Stimulated activated CD8-positive, alpha-beta memory T cell treated with anti-CD3 and anti-CD28 coated beads, Interleukin-7, amount 100 ng/mL, for 4 hours (primary cell): ENCODE measurements at places on chromosomes 1 and 21.

DNA sequence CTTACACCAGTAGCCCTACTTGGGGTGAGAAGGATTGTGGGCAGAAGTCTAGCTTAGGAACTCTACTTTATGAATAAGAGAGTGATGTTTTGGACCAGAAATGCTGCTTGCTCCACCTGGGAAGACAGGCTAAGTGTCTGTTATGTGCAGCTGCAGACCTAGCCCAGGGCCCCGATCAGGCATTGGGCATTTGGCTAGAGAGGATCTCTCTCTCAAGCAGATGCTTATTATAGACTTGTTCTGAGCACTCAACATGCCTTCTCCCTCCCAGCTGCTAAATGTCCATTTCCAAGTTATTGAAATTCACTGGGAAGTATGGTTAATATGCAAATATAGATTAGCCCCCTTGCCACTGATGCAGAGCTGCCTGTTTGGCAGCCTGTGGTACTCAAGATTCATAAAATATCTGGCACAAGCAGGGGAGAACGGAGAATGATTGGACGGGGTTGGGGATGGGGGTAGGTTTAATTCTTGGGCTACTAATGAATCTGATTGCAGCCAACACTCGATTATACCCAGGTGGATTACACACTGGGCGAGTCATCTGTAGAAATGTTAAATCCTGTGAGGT is 115.9 kb downstream of the KCND3 start:
- DNase-seq, result no peak

DNA sequence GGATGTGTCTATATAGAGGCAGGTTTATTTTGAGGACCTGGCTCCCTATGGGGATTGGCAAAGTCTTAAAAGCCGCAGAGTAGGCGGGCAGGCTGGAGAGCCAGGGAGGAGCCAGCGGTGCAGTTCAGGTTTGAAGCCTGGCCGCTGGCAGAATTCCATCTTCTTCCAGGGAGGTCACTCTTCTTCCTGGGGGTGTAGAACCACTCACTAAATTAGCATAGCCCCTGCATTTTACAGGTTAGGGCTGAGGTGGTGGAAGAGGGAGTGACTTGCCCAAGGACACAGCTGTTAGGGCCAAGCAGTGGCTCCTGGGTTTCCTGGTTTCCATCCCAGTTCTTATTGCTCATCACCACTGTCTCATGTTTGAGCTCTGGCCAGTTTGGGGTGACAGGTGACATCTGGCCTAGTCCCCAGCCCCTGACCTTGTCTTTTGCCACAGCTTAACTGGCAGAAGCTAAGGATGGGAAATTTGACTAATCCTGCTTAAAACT is 1.4 kb downstream of the PINK1 start:
- no peak for DNase-seq

DNA sequence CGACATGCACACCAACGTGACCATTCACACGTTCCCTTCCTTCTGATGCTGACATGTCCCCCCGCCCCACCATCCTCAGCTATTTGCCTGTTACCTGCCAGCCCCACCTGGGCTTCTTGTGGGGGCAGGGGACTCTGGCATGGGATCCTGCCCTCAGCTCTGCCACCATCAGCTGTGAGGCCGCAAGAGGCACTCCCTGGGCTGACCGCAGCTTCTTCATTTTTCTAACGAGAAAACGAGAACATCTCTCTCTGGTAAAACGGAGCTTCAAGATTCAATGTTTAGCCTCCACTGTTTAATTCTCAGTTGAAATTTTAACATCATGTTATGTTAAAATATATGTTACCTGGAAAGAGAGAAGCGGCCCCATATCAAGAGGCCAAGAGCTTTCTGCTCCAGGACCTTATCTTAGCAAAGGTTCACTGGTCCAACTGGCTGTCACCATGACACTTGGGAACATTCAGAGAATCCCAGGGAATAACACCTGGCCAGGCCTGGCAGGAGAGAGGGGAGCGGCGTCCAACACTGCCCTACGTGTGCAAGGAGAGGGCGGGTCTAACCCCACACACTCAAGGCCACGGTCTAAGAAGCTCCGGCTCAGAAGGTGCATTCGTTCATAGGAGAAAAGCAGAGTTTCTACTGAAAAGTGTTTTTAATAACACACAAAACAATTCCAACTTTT is 51.3 kb downstream of the HLCS start:
- DNase-seq, result no peak

DNA sequence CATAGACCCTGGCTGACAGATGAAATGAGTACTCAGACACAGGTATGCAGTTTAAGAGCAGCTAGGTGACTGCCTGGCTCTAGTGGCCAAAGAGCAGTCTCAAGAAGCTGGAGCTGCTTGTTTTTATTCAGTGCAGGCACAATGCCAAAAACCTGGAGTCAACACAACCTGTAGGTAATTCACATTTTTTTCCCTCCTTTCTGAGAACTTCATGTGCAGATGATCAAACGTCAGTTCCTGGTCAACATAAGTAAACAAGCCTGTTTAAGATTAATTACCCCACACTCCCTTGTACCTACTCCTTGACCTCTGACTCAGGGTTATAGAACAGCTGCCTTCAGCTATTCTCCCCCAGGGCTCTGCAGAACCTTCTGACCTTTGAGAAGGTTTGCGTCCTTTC is 17.3 kb upstream of the ACADM start:
- no peak for DNase-seq

DNA sequence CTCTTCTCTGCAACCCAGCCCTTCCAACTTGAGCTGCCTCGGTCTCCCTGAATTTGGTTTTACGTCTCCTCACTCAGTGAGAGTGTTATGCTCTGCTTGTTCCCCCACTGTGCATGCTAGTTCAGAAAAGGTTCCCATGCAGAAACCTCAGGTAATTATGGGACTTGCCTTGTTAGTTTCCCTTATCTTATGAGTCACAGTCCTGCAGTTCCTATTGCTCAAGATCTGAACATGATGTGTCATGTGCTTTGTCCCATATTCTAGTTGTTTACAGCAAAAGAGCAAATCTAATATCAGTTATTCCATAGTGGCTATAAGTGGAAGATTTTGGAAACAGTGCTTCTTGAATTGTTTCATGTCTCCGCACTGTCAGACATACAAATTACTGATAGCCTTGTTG is 74.4 kb downstream of the DUSP10 start:
- DNase-seq, result no peak

- DNase-seq, result no peak
These were observed 24.5 kb upstream of the PPP2R5A start for GRCh38 chr1:212260557-212261355.

DNA sequence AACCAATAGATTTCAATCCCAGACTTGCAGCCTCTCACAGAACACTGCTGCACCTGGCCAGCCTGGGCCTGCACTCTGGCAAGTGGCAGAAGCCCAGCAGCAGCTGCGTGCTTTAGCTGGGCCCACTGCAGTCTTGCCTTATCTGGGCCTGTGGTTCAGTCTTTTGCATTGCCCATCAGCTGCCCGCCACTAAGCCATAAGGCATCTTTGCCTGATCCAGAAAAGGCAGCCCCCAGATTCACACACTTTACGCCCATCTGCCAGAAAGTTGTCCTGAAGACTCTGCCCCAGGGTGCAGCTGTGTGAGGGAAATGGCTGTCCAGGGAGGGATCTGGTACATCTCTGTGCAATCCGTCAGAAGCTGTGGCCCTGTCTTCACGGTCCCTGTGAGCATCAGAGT is 217.0 kb downstream of the DNAH14 start:
- no peak for DNase-seq

DNA sequence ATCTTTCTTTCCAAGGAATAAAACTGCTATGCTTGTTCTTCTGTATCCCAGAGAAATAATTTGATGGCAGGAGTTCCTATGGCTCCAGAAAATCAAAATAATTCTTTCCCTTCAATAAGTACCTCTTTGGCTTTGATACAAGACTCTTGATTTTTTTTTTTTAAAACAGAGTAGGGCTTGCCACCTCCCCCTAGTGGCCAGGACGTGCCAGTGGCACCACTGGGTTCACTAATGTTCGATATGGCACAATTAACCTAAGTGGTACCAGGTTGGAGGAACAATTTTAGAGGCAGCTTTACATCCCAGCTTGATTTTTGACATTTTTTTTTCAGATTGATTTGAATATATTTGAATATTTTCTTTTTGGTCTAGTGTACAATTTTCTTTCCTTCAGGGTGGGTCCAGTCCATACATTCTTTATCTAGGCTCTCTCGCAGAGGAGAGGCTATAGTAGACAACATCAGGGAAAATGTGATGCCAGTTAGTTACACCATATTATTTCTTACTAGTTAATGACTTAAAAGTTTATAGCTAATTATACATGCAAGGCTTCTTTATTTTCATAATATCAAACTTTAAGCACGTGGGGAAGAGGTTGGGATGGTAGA is 330.9 kb downstream of the S1PR1 start:
- DNase-seq, result no peak

DNA sequence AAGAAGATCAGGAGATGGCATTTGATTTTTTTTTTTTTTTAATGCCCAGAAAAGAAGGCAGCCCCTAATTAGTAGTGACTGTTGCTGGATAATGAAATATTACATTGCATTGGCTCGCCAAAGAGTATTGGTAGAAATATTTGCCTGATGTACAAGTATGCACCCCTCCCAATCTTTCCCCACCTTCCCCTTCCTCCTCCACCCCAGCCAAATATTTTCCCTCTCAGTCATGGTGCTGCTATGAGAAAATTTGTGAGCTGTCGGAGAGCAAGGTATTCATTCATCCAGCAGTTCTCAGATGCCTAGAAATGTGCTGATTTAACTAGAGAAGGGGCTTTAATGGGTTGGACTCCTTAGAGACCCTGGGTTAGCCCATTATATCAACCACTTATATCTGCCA is 50.5 kb upstream of the IKBKE start:
- no peak for DNase-seq

DNA sequence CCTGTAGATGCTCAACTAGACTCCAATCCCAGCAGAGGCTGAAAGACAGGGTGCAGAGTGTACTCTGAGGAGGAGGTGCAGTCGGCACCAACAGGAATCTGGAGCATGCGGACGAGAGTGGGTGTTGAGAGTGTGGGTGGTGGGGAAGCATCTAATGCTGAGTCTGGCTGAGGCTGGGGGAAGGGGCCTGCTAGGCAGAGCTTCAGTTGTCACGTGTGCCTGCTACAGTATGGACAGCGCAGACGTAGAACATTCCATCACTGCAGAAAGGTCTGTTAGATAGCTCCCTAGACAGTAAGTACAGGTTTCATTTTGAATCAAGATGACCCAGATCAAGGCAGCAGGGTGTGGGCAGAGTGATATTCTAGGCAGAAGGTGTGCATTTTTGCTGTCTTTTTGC is 23.1 kb downstream of the SNAP47 start:
- DNase-seq, result no peak

- DNase-seq, result no peak
These were observed 73.4 kb upstream of the TTC34 start for GRCh38 chr1:2874607-2875480.

- peak; percentile 21 for DNase-seq
These were observed 132.2 kb downstream of the GLUL start for GRCh38 chr1:182259229-182259872.

DNA sequence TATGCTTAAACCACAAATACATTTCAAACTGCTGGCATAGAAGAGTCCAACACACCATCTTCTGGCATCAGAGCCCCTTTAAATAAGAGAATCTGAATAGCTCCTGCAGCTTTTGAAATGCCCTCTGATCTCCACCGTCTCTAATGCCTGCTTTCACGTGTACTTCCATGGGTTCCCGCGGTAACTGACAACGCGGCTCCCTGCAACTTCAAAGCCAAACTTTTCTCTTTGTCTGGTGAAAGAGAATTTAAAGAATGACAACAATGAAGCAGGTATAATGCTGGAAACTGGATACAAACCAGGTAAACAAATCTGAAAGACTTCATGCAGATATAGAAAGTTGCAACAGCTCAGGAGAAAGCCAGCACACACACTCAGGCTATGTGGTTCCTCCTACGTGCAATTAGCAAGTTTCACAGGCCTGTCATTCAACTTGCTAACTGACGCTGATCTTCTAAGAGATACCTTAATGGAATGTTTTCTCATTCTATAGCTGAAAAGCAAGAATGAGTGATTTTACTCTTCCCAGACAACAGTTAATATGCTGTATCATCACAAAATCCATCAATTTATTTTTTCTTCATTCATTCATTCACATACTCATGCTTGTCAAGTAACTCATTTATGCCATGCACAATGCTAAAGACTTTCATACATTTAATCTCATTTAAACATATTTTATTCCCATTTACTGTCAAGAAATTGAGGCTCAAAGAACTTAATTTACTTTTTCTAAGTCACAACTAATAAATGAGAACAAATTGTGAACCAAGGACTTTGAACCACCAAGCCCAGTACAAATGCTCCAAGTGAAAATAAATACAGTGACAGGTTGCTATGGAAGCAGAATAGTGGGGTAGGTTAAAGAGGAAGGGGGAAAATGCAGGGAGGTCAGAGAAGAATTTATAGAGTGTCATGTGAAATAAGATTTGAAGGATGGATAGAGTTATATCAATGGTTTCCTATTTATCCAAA is 202.7 kb upstream of the SNX7 start:
- DNase-seq, result no peak

- DNase-seq, result no peak
These were observed 35.2 kb downstream of the SLC37A1 start for GRCh38 chr21:42548687-42549406.

DNA sequence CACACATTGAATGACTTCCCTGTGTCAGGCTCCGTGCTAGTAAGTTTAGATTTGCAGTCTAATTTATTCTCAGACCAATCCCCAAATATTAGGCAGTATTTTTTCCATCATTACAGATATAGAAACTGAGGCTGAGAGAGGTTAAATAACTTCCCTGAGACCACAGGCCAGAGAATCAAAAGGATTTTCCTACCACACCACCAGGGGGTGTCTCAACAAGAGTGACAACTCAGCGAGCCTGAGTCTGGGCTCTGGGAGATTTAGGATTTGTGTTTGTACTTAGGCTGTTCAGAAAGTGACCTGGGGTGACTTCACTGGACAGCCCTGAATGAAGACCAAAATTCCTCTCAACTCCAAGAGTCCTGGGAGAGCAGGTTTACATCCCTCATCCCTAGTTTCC is 13.3 kb upstream of the LCE5A start:
- no peak for DNase-seq

DNA sequence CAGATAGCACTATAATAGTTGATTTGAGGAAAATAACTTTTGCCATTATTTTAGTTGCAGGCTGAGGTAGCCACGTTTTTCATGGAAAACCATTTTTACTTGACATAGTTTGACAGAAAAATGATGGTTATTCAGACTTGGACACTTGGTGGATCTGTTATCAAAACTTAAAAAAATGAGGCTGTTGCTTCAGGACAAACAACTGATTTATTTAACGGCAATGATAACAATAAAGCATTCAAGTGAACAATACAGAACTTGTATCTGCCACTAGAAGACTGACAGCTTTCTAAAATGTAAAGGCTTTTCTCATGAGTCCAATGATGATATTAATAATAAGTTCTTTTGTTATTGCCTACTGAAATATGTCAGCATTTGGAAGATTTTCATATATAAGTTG is 322.9 kb downstream of the BRINP3 start:
- DNase-seq, result no peak

GRCh38 chr1:175493321-175494010 is 249.9 kb downstream of the TNR start:
- no peak for DNase-seq

- DNase-seq, result peak; percentile 25
These were observed 29.1 kb upstream of the LRRC8C start for GRCh38 chr1:89603651-89604413.

GRCh38 chr1:8496473-8496872 is 178.6 kb downstream of the SLC45A1 start:
- no peak for DNase-seq
